ENCODE measurements at places on chromosomes 5 and 9. TPM values are rescaled to one million over a fixed set of nuclear protein-coding genes. Genes with fewer than 3 reads are reported as not detected.

Gene FYB1
- total RNA-seq, result 0.31 TPM

Gene ADAMTSL2
- 5.9 TPM for total RNA-seq

Gene CD72
- 2.4 TPM for total RNA-seq

Gene LTC4S
- total RNA-seq, result 1.0 TPM

DNA sequence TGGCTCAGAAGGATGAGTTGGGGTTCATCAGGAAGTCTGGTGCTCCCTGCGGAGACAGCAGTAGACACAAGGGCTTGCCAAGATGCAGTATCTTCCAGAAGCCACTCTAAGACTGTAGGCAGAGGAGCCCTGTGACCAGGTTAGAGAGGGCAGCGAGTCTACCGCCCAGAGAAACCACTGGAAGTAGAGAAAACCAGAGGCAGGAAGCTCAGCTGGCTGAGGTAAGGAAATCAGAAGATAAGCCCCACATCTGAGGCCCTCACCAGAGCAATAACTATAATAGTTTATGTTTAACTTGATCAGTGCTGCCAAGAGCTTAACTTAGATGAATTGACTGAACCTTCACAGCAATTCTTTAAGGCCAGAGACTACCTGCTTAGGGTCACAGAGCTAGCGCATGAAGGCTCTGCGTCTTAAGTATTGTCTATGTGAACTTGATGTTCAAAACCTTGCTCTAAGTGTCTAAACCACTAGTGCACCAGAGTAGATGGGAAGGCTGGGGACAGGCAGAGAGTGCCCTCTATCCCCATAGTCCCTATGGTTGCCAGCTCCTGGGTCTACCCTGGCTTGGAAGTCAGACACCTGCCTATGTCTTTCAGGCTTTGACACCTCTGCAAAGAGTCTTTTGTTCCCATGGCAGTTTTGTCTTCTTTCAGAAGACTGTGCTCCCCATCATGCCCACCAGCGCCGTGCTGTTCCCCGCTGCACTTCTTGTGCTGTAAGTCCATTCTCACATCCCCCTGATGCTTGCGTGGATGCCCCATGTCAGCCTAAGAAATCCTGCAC lies 228.2 kb upstream of the KLF4 start:
- H3K27me3 ChIP-seq, result peaks cover 3% of the 10 kb centered on the region
- DNase-seq, result no peak
- no peak overlapping the region for H3K27ac ChIP-seq

- DNase-seq, result no peak
- no peak overlapping the region for H3K27ac ChIP-seq
- no peaks in the 10 kb centered on the region for H3K27me3 ChIP-seq
- peaks cover 5% of the 10 kb centered on the region for H3K36me3 ChIP-seq
- H3K4me3 ChIP-seq, result no peak overlapping the region
Measured at GRCh38 chr9:109593612-109594011, 95.5 kb upstream of the PTPN3 start.

GRCh38 chr5:98794001-98794400 lies 20.5 kb downstream of the RGMB start:
- no peak overlapping the region for H3K27ac ChIP-seq
- DNase-seq, result no peak
- peaks cover 3% of the 10 kb centered on the region for H3K27me3 ChIP-seq
- peaks cover 11% of the 10 kb centered on the region for H3K36me3 ChIP-seq

DNA sequence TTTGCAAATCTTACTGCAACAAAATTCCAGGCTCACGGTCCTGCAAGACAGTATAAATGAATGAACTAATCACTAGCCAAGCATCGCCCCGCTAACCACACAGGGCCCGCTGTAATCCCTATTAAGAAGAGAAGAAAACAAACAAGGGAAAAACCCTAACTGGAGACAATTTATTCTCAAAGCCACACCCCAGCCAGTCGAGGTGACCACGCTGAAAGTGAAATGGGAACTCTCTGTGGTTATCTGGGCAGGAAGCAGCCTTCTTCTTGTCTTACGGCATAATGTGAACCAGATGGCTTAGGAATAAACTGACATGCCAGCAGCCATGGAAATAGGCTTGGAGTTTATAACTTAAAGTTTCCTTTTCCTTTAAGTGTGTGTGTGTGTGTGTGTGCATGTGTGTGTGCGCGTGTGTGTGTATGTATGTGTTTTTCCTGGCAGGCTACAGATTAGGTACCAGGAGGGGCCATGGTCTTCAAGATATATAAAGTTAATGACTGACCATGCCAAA lies 120.2 kb downstream of the SEMA6A start:
- no peak for DNase-seq
- H3K36me3 ChIP-seq, result peaks cover 31% of the 10 kb centered on the region
- peaks cover 2% of the 10 kb centered on the region for H3K27me3 ChIP-seq
- no peak overlapping the region for H3K4me3 ChIP-seq
- H3K27ac ChIP-seq, result no peak overlapping the region

GRCh38 chr5:68722357-68722756 lies 371.5 kb upstream of the SLC30A5 start:
- H3K4me1 ChIP-seq, result peaks cover 3% of the 10 kb centered on the region
- H3K36me3 ChIP-seq, result no peaks in the 10 kb centered on the region
- no peak for DNase-seq
- H3K27me3 ChIP-seq, result no peaks in the 10 kb centered on the region
- H3K4me3 ChIP-seq, result no peak overlapping the region
